ENCODE measurements at places on chromosomes 6 and 20.
A peak's percentile ranks its signal among the peaks of the same experiment; 100 is the strongest.

DNA sequence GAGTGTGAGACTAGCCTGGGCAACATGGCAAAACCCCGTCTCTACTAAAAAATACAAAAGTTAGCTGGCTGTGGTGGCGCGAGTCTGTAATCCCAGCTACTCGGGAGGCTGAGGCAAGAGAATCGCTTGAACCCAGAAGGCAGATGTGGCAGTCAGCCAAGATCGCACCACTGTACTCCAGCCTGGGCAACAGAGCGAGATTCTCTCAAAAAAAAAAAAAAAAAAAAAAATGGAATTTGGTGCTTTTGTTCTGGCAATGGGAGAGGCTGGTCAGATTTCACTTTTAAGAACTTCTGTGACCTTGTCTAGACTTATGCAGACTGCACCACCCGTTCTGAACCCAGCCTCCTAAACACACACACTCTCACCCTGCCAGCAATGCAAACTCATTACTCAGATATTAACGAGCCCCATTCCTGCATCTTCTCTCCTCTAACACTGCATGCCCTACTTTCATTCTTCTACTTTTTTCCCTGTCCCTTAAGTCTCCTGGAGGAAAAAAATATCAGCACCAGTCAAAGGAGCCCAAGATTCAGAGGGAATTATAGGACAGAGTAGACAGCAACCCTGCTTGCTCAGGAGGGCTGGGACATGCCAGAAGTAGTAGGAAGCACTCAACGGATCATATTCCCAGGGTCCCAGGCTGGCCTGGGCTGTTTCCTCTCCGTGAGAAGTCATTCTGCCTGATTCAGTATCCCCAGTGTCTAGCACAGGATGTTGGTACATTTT, 4.4 kb downstream of the MOCS1 start:
- no peaks in the 10 kb centered on the region for H3K27me3 ChIP-seq
- H3K4me3 ChIP-seq, result no peak overlapping the region
- H3K36me3 ChIP-seq, result no peaks in the 10 kb centered on the region
- H3K4me1 ChIP-seq, result no peaks in the 10 kb centered on the region
- DNase-seq, result no peak
- no peak overlapping the region for H3K27ac ChIP-seq

DNA sequence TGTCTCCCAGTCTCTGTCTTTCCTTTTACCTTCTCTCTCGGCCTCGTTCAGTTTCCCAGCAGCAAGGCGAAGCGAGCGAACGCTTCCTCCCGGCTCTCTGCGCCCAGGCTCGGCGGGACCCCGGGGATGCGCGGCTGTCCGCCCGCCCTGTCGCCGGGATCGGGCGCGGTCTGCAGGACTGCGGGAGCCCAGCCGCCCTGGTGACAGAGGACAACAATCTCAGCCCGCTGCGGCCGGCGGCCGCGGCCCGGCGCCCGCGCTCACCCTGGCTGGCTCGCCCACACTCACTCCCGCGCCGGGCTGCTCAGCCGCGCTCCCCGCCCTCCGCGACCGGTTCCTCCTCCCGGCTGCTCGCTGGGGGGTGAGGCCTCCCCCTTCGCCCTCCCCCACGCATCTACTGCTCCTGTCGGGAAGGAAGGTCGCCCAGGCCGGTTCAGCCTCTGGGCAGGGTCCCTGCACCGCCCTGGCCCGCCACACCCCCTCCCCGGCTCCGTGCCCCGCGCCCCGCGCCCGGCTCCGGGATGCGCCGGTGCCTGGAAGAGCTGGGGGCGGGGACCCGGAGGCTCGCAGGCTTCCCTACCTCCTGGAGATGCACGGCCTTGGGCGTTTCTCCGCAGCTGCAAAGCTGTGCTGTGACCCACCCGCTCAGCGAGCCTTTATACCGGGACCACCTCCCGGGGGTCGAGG, 410 bp downstream of the SYNE1 start:
- DNase-seq, result peak; percentile 66
- no peaks in the 10 kb centered on the region for H3K36me3 ChIP-seq

DNA sequence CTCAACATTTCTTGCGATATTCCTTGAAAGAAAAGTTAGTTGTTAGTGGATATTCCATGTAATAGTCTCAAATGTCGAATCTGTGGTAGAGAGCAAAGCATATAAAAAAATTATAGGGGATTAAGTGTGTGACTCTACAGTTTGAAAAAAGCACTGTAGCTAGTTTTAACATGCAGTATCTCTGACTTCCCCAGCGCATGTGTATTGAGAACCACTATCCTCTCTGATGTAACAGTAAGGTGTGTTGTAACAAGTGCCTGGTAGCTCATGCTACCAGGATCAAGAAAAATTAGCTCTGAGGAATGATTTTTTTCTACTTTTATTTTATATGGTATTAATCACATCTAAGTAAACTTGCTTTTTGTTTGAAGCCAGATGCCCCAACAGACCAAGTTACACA, 789.2 kb downstream of the KIF16B start:
- H3K27me3 ChIP-seq, result no peaks in the 10 kb centered on the region
- no peak for DNase-seq
- H3K4me1 ChIP-seq, result peaks cover 10% of the 10 kb centered on the region
- H3K27ac ChIP-seq, result no peak overlapping the region

DNA sequence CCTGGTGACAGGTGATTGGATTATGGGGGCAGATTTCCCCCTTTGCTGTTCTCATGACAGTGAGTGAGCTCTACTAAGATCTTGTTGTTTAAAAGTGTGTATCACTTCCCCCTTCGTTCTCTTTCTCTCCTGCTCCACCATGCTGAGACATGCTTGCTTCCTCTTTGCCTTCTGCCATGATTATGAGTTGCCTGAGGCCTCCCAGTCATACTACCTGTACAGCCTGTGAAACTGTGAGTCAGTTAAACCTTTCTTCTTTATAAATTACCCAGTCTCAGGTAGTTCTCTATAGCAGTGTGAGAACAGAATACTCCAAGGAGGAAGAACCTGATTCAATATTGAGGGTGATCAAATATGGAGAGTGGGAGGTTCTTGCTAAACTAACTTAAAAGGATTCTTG, 724.9 kb downstream of the DOK5 start:
- no peak overlapping the region for H3K27ac ChIP-seq
- no peaks in the 10 kb centered on the region for H3K4me1 ChIP-seq
- no peak overlapping the region for H3K4me3 ChIP-seq

GRCh38 chr6:27562027-27562410, 89.1 kb upstream of the ZNF184 start:
- no peaks in the 10 kb centered on the region for H3K36me3 ChIP-seq
- H3K4me3 ChIP-seq, result no peak overlapping the region
- DNase-seq, result no peak
- no peaks in the 10 kb centered on the region for H3K27me3 ChIP-seq
- H3K4me1 ChIP-seq, result no peaks in the 10 kb centered on the region
